Lower leg skin (tissue), 4 donors: ENCODE measurements at places on chromosomes 2 and 18. TPM values are rescaled to one million over a fixed set of nuclear protein-coding genes. Genes with fewer than 3 reads are reported as not detected.

The CYP27A1 gene
- 35.2 TPM for total RNA-seq

The HRH4 gene
- 0.06 TPM for total RNA-seq

The LHCGR gene
- not detected for total RNA-seq

The MYO7B gene
- 4.2 TPM for total RNA-seq

DNA sequence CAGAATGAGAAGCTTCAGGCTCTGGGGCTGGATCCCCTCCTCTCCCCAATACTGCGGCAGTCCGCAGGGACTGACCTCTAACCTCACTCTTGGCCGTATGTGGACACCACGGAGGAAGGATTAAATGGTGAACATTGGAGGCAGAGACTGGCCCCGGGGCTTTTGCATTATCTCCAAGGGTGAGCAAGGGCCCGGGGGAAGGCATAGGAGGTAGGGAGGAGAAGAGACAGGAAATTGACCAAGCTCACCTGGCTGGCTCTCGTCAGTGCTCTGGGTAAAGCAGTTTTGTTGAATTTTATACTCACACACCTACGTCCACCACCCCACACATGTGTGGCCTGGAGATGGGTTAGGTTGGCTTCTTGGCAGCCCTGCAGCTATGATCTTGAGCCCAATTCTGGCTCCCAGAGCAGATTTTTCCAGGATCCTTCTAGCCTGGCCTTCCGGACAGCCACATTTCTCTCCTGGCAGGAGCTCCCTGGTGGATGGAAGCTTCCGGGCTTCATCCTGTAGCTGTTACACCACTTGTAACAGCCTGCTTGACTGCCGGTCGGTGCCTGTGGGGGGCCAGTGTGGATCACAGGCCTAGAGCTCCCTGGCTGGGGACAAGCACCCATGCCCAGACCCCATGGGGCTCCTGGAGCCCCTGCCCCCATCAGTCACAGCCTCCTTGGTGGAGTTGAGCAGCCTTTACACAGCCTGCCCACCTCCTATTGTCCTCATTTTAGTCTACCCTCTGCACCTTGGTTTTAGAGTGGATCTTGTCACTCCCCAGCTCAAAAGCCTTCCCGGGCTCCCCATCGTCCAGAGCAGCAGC, 7.6 kb downstream of the ITM2C start:
- DNase-seq: no peak

DNA sequence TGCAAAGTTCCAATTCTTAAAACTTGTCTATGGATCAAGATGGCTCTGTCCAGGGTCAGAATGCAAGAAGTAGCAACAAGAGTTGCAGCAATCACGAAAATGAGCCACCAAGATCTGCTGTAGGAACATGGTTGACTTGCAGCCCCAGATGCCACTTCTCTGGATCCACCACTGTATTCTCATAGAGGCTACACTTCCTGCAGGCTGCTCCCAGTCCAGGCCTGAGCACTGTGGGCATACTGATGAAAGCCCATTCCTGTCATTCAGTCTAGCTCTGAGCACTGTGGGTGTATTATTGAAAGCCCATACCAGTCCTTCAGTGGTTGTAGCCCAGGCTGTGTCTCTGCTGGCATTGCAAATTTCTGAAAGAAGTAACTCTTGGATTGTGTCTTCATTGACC, 213.9 kb upstream of the AGAP1 start:
- no peak for DNase-seq

GRCh38 chr2:210792000-210792399, 235.6 kb downstream of the CPS1 start:
- DNase-seq: no peak
